ENCODE measurements at places on chromosomes 2 and 18. TPM values are rescaled to one million over a fixed set of nuclear protein-coding genes. Genes with fewer than 3 reads are reported as not detected.
A peak's percentile ranks its signal among the peaks of the same experiment; 100 is the strongest.

DNA sequence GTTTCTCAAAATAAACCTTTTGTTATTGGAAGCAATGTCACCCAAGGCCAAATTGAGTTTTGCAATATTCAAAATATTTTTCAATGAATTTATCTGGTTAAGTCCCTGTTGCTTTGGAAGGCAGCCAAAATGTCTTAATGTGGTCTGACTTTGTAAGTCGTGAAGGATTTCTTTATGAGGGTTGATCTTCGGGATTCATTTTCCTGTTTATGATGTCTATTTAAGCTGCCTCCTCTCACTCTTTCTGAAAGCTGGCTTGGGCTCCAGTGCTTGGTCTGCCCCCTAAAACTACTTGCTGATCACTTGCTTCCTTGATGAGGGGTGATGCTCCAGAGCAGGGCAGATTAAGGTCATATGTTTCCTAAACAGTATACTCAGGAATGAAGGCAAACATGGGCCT, 141.1 kb downstream of the ANTXR1 start:
- H3K27me3 ChIP-seq: no peaks in the 10 kb centered on the region
- H3K36me3 ChIP-seq: peaks cover 4% of the 10 kb centered on the region
- no peak overlapping the region for H3K4me3 ChIP-seq
- no peak for DNase-seq
- peak overlapping the region; percentile 11 for H3K27ac ChIP-seq

Gene VSNL1
- total RNA-seq: 1.2 TPM

Gene MORN2
- total RNA-seq: 6.4 TPM

Gene KYNU
- total RNA-seq: 34.5 TPM

Gene LAMA3
- 139 TPM for total RNA-seq

DNA sequence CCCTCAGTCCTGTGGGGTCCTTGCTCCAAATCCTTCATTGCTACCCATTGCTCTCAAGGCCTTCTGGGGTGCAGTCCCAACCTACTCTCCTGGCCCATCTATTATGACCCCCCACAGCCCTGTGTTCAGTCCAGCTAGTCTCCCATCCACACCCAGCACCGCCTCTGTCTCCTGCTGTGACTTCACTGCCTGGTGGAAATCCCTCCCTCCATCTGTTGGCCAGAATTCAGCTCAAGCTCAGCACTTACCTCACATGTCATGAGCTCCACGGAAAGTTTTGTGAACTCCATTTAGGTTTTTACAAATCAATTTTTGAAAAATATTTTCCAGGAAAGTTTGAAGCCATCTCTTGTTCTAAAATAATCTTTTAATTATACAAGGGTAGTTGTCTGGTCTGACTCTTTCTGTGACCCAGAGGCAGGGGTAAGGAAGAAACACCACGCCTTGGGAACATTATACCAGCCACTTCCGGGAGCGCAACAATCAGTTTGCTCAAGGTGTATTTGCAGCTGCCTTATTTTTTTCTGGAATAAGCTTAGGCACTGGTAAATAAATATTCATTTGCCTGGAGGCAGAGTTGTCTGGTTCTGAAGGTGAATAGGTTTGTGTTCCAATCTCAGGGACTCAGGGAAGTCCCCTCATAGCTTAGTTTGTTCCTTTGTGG, 110.8 kb downstream of the VIT start:
- no peak overlapping the region for H3K27ac ChIP-seq
- no peaks in the 10 kb centered on the region for H3K36me3 ChIP-seq
- H3K4me1 ChIP-seq: no peaks in the 10 kb centered on the region
- no peak for DNase-seq
- no peaks in the 10 kb centered on the region for H3K27me3 ChIP-seq

DNA sequence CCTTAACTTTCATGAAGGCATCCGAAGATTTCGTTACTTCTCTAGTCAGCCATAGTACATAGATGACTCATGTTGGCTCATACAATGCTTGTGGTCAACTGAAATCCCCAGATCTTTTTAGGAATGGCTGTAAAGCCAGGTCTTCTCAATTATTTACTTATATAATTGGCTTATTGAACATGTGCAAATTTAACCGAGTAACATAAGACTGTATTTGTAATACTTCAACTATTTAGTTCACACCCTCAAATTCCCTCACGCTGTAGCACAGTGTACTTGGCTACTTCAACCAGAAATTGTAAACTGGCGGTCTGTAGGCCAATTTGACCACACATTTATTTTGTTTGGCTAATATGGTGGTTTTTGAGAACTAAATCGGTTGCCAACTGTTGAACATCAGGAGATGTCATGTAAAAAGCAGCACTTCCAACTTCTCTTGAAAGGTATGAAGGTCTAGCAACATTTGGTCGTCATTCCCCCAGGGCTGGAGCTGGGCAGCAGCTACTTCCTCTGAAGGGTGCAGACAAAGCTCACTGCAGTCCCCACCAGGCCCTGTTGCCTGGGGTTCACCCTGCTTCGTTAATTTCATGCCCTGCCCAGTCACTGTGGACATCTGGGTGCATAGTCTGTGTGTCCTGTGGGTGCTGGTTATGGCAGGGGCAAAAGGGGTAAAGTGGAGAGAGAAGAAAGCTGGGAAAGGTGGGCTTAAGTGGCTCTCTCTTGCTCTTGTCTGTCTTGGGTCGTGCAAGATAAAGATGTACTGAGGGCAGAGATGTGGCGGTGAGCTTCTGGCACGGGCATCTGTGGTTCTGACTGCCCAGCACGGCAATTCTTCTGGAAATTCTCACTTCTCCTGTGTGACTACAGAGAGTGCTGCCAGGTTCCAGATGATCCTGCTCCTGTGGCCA, 3.2 kb upstream of the SH3RF3 start:
- peaks cover 12% of the 10 kb centered on the region for H3K27me3 ChIP-seq
- DNase-seq: no peak
- H3K4me1 ChIP-seq: peaks cover 6% of the 10 kb centered on the region
- H3K27ac ChIP-seq: no peak overlapping the region

GRCh38 chr2:144515696-144516410, 4.1 kb downstream of the ZEB2 start:
- H3K27ac ChIP-seq: peak overlapping the region; percentile 97
- peak; percentile 77 for DNase-seq
- H3K27me3 ChIP-seq: no peaks in the 10 kb centered on the region

Gene GTF2A1L
- total RNA-seq: not detected

DNA sequence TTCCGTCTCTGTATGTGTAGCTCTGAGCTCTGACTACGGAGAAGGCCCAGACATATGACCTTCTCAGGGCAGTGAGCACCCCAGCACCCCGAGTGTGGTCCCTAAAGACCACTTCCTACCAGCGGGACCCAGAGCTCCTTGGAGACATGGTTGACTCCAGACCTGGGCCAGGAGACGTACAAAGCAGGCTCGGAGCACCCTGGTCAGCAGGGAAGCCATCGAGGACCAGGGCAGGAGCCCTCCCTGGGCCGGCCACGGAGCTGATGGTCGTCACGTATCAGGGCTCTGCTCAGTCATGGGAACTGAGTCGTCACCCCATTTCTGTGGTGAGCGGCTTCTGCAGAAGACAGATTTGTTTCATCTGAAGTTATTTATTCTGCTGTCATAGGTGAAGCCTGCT, 12.8 kb upstream of the NEU4 start:
- no peak overlapping the region for H3K4me3 ChIP-seq
- H3K27ac ChIP-seq: no peak overlapping the region
- H3K4me1 ChIP-seq: no peaks in the 10 kb centered on the region
- H3K36me3 ChIP-seq: no peaks in the 10 kb centered on the region

Gene HOXD3
- total RNA-seq: 1.7 TPM

DNA sequence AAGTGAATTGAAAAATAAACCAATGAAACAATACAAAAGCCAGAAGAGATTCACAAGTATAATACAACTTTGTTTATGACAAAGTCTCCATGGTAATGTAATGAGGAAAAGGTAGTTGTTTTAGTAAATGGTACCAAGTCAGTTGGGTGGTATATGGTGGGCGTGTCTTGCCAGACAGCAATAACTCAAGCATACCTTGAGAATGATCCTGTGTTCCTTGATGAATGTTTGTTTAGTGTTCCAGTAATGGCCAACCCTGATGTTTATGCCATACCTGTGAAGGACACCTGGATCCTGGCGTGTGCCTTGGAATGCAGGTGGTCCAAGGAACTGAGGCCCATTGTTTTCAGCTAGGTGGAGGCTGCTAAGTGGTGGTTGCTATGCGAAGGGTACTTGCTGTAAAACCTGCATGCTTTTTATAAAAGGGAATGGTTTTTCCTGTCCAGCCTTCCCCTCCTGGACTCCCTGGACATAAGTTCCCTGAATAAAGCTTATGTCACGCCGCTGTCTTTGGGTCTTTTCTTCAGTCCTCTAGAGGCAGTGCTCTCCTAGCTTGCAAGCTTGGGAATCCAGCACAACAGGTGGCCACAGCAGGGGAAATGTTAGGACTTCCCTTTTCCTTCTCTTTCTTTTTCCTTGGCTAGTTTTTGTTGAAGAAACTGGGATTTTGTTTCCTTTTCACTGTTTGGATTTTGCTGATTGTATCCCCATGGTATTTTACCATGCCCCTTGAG, 54.7 kb downstream of the MTA3 start:
- H3K4me1 ChIP-seq: no peaks in the 10 kb centered on the region
- no peaks in the 10 kb centered on the region for H3K36me3 ChIP-seq
- H3K27ac ChIP-seq: no peak overlapping the region
- DNase-seq: no peak
- no peaks in the 10 kb centered on the region for H3K27me3 ChIP-seq

GRCh38 chr2:62335612-62336011, 139.7 kb downstream of the B3GNT2 start:
- H3K4me3 ChIP-seq: no peak overlapping the region
- H3K27ac ChIP-seq: no peak overlapping the region
- no peaks in the 10 kb centered on the region for H3K36me3 ChIP-seq
- DNase-seq: no peak
- no peaks in the 10 kb centered on the region for H3K4me1 ChIP-seq

DNA sequence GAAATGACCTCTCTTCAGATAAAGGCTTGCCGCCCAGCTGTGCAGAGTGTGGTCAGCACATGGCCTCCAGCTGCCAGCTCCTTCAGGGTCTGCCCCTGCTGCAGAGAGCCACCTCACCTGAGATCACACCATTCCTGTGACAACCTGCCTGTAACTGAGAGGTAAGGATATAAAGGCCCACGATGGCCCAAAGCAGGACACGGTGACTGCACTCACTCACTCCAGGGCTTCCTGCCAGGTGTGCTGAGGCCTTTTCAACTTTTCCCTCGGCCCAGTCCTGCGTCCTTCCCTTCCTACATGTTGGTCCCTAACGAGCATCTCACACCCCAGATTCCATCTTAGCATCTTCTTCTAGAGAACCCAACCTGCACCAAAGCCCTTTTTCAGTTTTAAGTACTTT, 36.2 kb downstream of the ANKRD44 start:
- H3K4me1 ChIP-seq: peaks cover 32% of the 10 kb centered on the region
- no peaks in the 10 kb centered on the region for H3K36me3 ChIP-seq
- no peaks in the 10 kb centered on the region for H3K27me3 ChIP-seq
- no peak overlapping the region for H3K4me3 ChIP-seq
- DNase-seq: no peak

Gene AMER3
- total RNA-seq: not detected

DNA sequence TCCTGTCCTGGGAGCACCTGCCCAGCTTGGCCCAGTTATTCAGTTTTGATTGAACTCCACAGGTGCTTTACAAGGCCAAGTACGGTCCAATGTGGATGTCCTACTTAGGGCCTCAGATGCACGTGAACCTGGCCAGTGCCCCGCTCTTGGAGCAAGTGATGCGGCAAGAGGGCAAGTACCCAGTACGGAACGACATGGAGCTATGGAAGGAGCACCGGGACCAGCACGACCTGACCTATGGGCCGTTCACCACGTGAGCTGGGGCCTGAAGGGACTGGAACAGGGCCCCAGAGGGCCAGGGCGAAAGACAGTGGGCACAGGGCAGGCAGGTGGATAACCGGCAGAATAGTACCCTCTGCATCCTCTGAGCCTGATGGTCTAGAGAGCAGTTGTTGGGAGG, 22.1 kb downstream of the PRKAG3 start:
- peaks cover 21% of the 10 kb centered on the region for H3K36me3 ChIP-seq
- H3K27ac ChIP-seq: no peak overlapping the region
- no peak overlapping the region for H3K4me3 ChIP-seq
- no peaks in the 10 kb centered on the region for H3K27me3 ChIP-seq
- H3K4me1 ChIP-seq: peaks cover 26% of the 10 kb centered on the region

- no peak overlapping the region for H3K27ac ChIP-seq
- H3K4me3 ChIP-seq: no peak overlapping the region
- peaks cover 26% of the 10 kb centered on the region for H3K4me1 ChIP-seq
- H3K36me3 ChIP-seq: peaks cover 42% of the 10 kb centered on the region
Measured at GRCh38 chr2:48450936-48451602, 78.9 kb upstream of the STON1 start.

Gene CPLX4
- not detected for total RNA-seq

Gene TMEM37
- total RNA-seq: 23.8 TPM

- no peak for DNase-seq
- H3K4me3 ChIP-seq: no peak overlapping the region
- no peaks in the 10 kb centered on the region for H3K36me3 ChIP-seq
Measured at GRCh38 chr2:79630060-79630459, 117.2 kb downstream of the CTNNA2 start.

- no peak for DNase-seq
- H3K27me3 ChIP-seq: no peaks in the 10 kb centered on the region
- no peaks in the 10 kb centered on the region for H3K4me1 ChIP-seq
- H3K4me3 ChIP-seq: no peak overlapping the region
- no peak overlapping the region for H3K27ac ChIP-seq
Measured at GRCh38 chr18:31426871-31427406, 20.6 kb upstream of the DSG3 start.

DNA sequence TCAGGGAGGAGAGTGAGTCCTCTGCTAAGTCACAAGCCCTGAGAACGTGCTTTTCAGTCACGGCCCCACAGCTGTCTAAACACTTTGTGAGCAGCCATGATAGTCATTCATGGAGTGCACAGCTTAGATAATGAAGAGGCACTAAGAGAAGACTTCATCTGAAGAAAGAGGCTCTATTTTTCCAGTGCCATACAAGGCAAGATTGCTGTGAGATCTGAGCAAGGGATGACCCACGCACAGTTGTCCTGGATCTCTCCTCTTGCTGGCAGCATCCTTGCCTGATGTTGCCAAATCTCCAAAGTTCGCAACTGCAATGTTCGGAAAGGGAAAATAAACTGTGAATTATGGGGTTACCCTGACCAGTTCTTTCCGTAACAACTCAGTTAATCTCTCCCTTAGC, 418.7 kb downstream of the MEIS1 start:
- peaks cover 7% of the 10 kb centered on the region for H3K4me1 ChIP-seq
- H3K27ac ChIP-seq: no peak overlapping the region
- H3K4me3 ChIP-seq: no peak overlapping the region
- no peaks in the 10 kb centered on the region for H3K27me3 ChIP-seq
- H3K36me3 ChIP-seq: no peaks in the 10 kb centered on the region
- no peak for DNase-seq

- H3K36me3 ChIP-seq: no peaks in the 10 kb centered on the region
- no peak overlapping the region for H3K27ac ChIP-seq
- no peaks in the 10 kb centered on the region for H3K4me1 ChIP-seq
- H3K4me3 ChIP-seq: no peak overlapping the region
- no peaks in the 10 kb centered on the region for H3K27me3 ChIP-seq
Measured at GRCh38 chr2:49954059-49954458, 799.7 kb upstream of the FSHR start.

- no peaks in the 10 kb centered on the region for H3K36me3 ChIP-seq
- no peak overlapping the region for H3K27ac ChIP-seq
- H3K4me1 ChIP-seq: no peaks in the 10 kb centered on the region
- no peaks in the 10 kb centered on the region for H3K27me3 ChIP-seq
Measured at GRCh38 chr2:108382196-108382595, 4.4 kb downstream of the SULT1C4 start.

Gene DNAJC5G
- not detected for total RNA-seq
